ENCODE measurements at places on chromosomes 1 and 21.

GRCh38 chr21:17693801-17694200, 81.1 kb upstream of the BTG3 start:
- DNase-seq = peak; percentile 69

DNA sequence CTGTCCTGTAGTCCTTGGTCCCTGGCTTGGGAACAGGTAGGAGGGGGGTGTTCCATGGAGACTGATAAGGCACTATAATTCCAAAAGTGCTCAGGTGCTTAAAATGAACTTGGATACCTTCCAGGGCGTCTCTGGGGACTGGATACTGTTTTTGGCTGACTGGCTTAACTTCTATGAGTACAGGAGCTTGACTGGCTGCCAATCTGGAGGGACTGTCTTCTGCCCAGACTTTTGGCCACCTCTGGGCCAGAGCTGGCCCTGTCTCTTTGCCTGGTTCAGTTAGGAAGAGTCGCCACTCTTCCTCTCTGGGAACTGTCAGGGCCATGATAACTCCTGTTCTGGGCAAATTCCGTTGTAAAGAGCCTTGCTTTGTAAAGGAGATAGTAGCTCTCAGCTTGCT, 407.0 kb downstream of the TGFB2 start:
- DNase-seq = no peak

- DNase-seq = no peak
Measured at GRCh38 chr1:184002071-184002470, 35.5 kb downstream of the COLGALT2 start.

DNA sequence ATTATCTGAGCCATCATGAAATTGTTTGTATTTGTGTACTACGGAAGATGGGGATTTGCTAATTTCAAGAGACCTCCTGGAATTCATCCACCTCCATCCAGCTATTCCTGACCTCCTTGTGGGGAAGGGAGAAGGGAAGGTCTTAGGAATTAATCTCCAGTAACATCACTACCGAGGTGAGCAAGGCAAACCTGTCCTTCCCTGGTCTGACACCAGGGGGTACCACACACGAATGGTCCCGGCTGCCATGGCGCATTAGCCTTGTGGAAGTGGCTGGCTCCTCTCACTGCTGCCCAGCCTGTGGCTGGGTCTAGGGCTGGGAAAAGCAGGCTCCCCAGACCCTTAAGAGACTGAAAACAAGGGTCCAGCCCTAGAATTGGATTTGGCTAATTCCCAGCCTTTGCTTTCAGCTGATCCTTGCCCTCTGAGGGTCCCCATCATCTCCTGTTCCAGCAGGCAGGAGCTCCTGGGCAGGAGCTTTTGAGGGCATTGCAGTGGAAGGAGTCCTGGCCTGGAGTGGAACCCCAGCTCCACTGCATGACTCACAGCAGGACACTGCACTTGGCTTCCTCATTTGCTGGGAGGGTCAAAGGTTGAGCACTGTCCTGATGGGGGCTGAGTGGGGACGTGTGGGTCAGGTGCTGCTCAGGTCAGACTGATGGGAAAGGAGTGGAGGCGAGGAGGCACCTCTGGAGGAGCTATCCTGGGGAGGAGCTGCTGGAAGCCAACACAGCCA, 34.8 kb downstream of the RIMS3 start:
- DNase-seq = peak; percentile 47

DNA sequence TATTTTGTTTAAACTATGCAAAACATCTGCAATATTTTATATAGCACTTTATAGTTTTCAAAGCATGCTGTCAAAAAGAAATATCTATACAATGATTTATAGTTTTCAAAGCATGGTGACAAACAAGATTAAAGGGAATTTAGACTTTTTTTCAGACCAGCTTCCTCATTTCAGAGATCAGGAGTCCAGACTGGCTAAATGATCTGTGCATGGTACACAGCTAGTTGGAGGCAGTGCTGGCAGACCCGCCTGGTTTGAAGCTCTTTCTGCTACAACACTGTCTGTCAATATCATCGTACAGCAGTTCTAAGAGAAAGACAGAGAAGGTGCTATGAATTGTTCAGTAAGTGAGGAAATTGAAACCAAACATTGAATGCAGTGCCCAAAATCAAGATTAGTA, 479.0 kb downstream of the PTBP2 start:
- DNase-seq = peak; percentile 10

GRCh38 chr1:157490467-157491165, 61.7 kb downstream of the FCRL5 start:
- DNase-seq = peak; percentile 71

DNA sequence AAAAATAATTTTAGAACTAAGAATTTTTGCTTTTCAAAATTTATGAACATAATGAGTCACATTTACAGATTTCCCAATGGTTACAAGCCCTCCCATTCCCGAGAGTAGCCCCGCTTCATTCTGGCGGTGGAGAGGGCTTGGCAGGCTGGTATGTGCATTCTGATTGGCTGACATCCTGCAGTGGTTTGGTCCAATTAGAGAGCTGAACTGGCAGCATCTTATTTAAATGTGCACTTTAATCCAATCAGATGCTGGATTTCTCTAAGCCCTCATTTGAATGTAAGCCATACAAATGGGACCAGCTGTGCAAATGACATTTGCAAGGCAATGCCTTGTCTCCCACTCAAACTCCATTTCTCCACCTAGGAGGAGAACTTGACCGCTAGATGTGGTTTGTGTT, 18.0 kb upstream of the TRIM17 start:
- no peak for DNase-seq

DNA sequence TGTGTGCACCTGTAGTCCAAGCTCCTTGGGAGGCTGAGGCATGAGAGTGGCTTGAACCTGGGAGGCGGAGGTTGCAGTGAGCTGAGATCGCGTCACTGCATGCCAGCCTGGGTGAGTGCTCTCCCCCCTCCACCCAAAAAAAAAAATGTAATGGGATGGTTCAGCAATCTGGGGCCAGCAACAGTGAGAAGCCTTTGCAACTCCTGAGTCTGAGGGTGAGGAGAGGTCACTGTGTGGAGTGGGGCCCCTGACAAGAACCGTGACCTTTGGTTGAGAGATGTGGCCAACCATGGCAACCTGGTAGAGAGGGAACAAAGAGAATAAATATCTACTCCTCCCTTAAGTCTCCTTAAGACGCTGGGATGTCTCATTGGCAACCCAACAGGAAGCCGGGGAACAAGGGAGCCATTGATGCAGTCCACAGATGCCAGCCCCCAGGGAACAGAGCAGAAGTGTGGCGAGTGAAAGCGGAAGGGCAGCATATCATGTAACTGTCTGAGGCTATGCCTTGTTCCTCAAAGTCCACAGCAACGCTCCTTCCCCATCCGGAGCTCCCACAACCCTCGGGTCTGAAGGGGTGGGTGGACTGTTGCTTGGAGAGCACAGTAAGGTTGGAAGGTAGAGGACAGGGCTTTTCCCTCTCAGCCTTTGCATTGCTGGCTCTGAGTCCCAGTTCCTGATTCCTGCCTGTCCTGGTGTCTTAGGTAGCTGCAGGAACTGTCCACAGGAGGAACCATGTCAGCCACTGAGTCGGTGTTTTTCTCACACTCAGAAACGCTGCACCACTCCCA, 8.3 kb downstream of the TRNP1 start:
- DNase-seq = peak; percentile 42

- peak; percentile 81 for DNase-seq
Measured at GRCh38 chr1:221439747-221440501, 302.0 kb downstream of the DUSP10 start.

DNA sequence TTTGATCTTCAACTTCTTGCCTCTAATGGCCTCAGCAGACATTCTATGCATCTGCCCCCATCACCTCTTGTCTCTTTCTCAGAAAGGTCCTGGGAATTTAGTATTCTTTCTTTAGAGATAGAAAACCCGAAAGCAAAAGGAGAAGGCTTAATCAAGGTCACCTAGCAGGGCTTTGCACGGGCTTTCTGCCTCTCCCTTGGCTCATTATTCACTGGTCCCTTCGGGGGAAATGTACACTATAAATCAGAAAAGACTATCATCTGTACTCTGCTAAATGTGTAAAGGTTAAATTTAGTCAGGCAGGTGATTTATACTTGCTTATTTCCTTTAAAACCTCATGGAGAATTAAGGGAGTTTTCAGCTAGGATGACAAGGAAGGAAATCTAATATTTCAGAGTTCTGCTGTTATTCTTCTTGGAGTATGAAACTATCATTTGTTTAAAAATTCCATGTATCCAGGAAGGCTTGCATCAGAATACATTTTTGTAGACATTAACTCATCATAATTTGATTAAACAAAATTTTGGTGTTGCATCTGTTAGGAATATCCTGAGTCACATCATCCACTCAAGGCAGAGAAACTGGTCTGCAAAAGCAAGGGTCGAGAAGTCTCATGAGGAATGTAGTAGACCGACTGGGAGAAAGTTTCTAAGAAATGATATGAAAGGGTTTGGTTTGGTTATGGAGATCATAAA, 124.6 kb downstream of the GABPA start:
- DNase-seq = no peak

All from common myeloid progenitor, CD34-positive (primary cell).